Fibroblast of skin of left biceps (primary cell): ENCODE measurements at places on chromosomes 12 and 14.

GRCh38 chr14:99440278-99440677, 40.4 kb downstream of the SETD3 start:
- DNase-seq, result no peak

GRCh38 chr12:16603260-16603915, 2.6 kb downstream of the LMO3 start:
- no peak for DNase-seq

DNA sequence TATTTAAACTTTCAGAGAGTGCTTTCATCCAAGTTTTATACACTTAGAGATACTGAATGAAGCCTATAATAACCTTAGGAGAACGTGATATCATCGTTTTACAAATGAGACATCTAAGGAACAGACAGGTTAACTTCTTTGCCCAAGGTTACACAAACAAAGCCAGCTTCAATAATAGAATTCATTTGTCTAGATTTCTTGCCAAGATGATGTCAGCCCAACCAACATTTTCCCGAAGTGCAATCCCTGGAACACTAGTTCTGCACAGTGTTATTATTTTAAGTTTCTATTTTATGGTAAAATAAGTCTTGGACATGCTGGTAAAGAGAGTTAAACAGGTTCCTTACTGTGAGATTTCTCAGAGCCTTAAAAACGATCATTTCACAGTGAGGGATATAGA, 174.6 kb downstream of the SLC25A21 start:
- DNase-seq, result no peak

DNA sequence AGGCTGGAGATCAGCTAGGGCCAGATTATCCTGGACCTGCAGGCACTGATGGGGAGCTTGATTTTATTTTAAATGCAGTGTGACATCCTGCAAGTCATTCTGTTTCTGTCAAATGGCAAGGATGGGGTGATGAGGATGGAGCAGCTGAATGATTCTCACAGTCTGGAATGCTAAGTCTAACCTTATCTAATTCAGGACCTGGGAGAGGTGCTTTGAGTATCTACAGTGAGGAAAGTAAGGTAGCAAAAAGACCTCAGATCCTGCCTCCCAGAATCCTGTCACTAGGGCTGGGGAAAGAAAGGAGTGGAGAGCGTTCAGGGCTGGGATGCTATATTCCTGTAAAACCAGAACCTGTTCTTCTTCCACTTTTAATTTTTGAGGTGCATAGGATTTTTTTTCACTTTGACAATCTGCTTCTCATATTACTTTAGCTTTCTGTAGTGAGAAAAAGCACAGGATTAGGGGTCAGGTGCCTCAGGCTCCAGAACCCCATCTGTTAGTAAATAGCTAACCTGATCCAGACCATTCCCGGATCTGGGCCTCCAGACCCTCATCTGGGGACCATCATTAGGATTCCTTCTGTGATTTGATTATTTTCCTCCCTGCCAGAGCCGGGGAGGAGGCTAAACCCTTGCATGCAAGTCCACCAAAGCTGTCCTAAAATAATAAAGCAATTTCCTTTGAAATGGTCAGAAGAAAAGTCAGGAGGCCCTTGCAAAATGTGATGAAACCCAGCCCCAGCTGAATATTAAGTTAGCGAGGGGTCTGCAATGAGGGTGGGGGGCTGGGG, 54.7 kb downstream of the ASCL1 start:
- no peak for DNase-seq

DNA sequence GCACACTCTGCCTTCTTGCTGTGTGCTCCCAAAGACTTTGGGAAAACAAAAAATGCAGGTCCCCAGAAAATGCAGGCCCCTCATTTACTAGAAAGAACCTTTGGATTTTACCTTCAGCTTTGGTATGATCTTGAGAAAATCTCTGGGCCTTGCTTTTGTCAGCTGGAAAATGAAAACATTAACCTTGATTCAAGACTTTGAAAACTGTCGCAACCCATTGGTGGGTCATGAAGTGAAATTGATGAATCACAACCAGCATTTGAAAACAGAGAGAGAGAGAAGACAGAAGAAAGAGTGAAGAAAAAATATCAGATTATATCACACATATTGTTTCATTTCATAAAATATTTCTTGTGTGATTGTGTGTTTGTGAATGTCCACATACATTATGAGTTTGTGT, 322.5 kb downstream of the ZFP36L1 start:
- DNase-seq, result no peak

- DNase-seq, result no peak
Measured at GRCh38 chr12:120685522-120685921, 1.4 kb upstream of the MLEC start.

- DNase-seq, result no peak
Measured at GRCh38 chr14:94867946-94868771, 98.2 kb upstream of the GSC start.

- no peak for DNase-seq
Measured at GRCh38 chr12:38056701-38057689, 259.6 kb upstream of the ALG10B start.
